HS-27A (cell line): ENCODE measurements at places on chromosomes 6 and 20.
A peak's percentile ranks its signal among the peaks of the same experiment; 100 is the strongest.

DNA sequence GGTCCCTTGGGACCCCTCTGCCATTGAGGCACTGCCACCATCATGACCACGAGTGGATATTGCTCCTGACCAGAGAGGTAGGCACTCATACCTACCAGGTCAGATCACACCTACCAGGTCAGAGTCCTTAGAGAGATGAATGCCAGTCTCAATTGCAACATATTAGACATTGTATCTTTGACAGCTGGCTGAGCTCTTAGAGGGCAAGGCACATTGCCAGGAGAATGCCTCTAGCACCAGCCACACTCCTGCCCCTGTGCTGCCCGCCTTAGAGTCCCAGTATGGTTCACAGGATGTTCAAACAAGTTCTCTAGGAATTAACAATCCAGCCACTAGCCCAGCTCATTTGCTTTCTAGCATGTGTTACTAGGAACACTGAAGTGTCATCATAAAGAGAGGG is 65.9 kb downstream of the TMEM244 start:
- DNase-seq, result peak; percentile 33

DNA sequence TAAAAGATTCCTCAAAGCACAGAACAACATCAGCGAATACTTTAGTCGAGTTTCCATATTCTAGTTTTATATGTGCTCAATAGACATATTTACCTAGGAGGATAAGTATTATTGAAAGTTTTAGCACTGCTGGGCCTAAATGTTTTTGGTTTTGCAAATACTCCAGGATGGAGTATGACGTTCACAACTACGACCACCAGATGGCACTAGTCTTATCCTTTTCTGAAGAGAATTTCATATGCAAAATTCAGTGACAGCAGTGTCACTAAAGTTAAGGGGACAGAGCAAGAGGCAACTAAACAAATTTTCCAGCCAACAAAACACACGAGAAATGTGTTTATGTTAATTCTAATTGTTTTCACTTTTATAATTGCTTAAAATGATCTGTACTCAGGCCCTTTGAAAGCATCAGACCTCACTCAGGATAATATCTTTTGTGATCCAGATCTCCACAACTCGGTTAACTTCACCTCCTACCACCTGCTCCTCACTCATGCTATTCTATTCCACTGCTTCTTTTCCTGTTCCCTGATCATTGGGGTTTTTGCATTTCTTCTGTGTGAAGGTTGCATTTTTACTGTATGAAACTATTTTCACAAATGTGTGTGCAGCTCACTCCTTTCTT is 220.8 kb downstream of the TRDN start:
- peak; percentile 9 for DNase-seq

GRCh38 chr20:36856691-36857635 is 19.0 kb upstream of the TLDC2 start:
- DNase-seq, result no peak

DNA sequence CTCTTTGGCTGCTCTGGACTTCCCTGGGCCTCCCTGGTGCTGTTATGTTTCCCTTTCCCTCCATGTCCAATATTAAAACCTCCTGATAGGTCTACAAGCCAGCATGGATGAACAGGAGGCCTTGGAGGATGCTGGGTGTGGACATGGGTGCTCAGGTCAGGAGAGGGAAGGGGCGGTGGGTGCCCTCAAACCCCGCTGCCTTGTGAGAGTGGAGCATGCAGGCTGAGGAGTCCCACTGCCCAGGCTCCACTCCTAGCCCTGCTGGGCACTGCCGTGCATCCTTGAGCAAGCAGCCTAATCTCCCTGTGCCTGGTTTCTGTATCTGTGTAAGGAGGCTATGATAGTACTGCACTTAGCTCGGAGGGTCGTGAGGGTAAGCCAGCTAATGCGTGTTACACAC is 18.4 kb upstream of the CCDC167 start:
- no peak for DNase-seq

GRCh38 chr6:8243475-8243874 is 141.1 kb upstream of the EEF1E1 start:
- DNase-seq, result no peak

- no peak for DNase-seq
Observed at GRCh38 chr6:138231381-138231886, 13.1 kb upstream of the PBOV1 start.
